ENCODE measurements at places on chromosomes 13 and 19.

DNA sequence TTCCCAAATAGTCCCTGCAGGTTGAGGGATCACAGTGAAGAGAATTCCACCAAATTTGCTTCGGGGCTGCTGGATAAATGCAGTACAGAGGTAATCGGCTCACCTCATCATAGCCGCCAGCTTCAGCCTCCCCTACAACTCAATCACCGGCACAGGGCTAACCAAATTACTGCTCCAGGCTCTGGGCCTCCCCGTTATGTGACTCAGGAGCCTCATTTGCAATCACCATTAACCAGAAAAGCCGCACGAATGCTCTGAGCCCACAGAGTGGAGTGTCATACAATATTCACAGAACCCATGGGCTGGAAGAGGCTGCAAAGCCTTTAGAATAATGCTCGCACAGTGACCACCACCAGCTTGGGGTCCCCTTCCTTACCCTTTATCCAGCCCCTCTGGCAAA lies 4.9 kb downstream of the SIAH3 start:
- no peak for DNase-seq

DNA sequence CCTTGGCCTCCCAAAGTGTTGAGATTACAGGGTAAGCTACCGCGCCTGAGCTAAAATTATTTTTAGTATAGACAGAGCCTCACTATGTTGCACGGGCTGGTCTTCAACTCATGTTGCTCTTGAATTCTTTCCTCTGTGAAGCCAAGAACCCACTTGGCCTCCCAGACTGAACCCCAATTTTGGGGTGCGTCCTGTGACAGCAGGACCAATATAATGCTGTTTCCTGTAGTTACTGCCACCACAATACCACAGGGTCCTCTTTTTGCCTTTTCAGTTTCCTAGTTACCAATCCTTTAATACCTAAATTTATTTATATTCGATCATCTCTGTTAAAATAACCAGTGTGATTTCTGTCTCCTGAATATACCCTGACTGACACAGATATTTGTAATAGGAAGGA lies 32.9 kb downstream of the TSKS start:
- no peak for DNase-seq

GRCh38 chr13:41006978-41007743 lies 12.0 kb downstream of the ELF1 start:
- peak; percentile 67 for DNase-seq

DNA sequence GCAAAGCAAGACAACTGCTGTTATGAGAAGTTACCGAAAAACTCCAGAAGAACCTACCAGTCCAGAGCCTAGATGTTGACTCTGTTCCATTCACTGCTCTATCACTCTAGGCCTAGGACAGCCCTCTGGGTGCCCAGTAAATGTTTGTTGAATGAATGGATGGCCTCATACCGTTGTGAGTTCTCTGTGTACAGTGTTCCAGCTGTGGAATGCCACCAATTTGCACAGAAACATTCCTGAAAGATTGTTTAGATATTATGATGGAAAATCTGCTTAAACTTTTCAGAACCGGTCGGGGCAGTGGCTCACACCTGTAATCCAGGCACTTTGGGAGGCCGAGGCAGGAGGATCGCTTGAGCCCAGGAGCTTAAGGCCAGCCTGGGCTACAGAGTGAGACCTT lies 1.3 kb upstream of the FBL start:
- DNase-seq, result no peak

DNA sequence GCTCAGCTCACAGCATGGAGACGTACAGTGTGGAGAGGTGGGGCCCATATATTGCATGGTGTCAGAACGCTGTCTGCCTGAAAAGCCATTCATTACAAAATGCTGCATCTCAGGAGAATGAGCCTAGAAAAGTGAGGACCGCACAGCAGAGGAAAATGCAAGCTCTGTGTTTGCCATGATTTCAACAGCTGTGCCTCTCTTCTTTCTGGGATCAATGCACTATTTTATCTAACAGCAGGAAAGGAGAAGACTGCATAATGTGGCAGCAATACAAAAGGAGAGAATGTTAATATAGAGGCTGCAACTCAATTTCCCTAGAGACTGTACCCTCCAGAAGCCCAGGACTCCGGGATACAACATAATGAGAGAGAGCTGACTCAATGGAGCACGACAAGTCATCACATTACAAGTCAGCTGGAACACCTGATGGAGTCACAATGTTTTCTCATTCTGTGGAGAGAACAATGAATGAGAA lies 368.0 kb downstream of the FGF14 start:
- DNase-seq, result no peak

DNA sequence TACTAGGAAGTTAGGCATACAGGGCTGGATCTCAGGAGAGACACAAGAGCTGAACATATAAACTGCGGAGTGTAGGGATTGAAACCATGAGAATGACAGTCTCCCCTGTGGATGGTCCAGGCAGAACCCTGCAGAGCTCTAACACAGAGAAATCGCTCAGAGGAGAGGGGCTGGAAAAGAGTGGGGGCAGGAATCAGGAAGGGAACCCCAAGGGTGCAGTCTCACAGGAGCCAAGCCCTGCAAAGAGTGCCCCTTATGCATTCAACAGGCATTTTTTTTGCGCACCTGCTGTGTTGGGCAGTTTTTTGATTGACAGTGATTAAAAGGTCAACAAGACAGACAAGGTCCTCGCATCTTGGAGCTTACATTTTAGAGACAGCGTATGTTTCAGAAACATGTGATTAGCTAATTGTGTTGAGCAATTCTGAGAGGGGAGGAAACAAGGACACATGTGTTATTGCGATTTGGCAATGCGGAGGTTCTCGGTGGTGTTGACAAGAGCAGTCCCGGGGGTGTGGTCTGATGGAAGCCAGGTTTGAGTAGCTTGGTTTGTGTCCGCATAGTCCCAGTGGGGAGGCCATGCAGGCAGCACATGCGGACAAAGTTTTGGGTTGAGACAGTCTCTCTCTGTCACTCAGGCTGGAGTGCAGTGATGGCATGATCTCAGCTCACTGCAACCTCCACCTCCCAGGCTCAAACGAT lies 182.6 kb upstream of the IRS2 start:
- no peak for DNase-seq

GRCh38 chr19:43455321-43456113 lies 9.9 kb downstream of the LYPD3 start:
- DNase-seq, result no peak

DNA sequence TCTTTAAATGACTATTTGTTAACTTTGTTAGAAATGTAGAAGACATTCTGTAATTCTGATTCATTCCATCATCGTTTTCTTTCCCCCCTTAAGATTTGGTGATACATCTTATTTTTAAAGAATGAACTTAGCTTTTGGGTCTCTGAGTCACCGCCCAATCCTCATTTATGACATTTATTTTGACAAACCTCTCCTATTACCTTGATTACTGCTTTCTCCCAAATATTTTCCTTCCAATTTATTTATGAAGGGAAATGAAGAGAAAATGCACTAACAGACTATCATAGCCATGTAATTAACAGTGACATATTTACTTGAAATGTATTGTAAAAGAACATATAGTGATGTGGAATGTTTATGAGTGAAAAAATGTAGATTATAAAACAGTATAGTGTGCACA lies 241.6 kb downstream of the DCLK1 start:
- no peak for DNase-seq

DNA sequence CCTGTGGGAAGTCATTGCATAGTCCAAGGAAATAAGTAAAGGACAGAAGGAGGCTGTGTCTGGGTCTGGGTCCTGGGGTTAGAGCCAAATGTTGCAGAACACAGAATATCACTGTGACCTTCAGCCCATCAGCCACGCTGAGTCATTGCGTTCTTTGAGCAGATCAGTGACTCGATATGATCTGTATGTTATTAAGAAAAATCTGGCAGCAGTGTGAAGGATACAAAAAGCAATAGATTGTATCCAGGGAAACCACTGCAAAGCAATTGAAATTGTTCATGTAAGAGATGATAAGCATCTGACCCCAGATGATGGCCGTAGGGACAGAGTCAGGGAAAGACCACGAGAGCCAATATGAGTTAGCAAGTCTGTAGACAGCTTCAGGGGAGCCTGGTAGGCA lies 1575.1 kb upstream of the SLC10A2 start:
- DNase-seq, result no peak

DNA sequence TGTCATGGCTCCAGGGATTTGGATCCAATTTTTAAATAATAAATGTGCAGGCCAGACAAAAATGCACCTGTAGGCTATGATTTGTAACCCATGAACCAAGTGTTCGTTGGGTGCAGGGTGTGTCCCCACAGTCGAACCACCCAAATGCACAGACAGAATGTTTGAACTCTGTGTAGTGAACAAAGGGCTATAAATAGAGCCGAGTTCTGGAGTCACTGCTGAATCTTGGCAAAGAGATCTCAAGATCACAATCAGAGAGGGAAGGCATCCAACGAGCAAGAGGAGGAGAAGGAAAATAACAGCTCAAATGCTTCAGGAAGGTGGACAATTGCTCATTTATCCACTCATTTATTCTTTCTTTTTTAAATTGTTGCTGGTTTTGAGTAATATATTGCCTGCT lies 547.9 kb downstream of the FGF9 start:
- no peak for DNase-seq

- no peak for DNase-seq
These were observed 23.6 kb downstream of the CYP2B6 start for GRCh38 chr19:41014643-41015042.

GRCh38 chr13:27643334-27644132 lies 21.8 kb downstream of the POLR1D start:
- DNase-seq, result no peak

DNA sequence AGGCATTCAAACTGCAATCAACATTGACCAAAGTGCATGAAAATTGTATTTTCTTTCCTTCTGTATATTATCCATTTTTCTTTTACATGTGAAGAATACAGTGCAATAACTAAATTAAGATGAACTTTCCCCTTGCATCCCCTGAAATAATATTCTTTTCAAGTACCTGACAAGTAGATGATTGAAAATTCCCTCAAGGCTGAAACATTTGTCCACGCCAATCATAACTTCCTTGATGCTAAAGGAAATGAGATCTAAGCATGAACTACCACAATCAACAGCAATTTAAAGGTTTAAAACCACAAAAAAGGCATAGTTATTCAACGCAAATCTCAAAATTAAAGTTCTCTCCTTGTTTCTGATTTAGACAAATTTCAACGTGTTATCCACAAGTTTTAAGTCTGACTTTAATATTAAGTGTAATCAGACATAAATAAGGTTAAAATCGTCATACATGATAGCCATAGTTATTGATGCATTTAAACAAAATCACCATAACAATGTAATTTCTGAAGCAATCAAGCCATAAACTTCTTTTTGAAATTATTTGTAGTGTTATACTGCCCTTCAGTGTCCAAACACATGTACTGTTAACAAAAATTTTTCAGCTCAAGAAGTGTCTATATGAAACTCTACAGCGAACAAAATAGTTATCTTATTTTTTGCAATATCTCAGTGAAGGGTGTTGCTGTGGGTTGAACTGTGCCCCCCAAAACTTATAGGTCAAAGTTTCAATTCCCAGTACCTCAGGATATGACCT lies 169.5 kb downstream of the DCLK1 start:
- DNase-seq, result no peak

DNA sequence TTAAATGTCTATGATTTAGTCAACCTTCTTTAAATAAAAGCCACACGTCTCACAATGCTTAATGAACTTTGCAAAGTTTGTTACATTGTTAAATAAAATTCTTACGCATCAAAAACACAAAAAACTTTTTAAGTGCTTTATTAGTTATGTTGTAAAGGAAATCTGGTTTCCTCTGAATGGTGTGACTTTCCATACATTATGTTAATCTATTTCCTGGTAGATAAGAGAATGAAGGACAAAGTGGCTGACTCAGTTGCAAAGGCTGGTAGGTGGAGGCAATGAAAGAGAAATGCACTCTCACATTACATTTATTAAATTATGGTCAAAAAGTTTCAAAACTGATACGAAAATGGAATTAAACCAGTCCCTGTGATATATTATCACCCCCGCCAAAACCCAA lies 15.9 kb downstream of the KLF12 start:
- no peak for DNase-seq

- peak; percentile 92 for DNase-seq
These were observed 4.6 kb downstream of the MIDN start for GRCh38 chr19:1252821-1253513.

DNA sequence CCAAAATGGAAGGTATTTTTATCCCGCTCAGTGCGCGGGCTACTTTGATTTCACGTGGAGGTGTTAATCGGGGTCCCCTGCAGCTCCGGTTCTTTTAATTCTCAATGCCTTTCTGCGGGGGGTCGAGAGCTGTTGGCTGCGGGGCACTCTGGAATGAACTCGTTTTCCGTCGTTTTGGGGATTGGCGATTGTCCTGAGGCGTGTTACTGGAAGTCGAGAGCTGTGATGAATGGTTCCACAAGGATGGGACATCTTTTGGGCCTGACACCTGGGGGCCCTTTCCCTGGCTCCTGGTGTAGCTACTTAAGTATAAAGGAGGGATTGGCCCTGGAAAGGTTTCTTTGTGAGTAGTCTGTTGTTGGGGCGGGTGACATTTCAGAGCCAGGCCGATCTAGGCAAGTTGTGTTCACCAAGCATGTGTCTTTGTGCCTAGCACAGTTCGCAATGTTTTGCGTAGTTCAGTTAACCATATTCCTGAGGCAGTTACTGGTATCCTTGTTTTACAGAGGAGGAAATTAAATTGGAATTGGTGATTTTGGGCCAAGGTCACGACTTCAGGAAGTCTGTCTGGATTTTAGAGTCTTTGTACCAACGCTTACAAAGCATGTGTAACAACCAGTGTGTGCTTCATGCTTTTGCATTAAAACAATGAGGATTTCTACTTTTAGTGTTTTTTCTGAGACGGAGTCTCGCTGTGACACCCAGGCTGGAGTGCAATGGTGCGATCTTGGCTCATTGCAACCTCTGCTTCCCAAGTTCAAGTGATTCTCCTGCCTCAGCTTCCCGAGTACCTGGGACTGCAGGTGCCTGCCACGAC lies 846 bp downstream of the RPL13A start:
- DNase-seq, result no peak

GRCh38 chr19:6739390-6739882 lies at the start of gene TRIP10:
Gene TRIP10, plus strand, starts transcription at chr19:6739680. Its CDS starts 82 bp downstream, at chr19:6739762.
- DNase-seq, result peak; percentile 75

- no peak for DNase-seq
These were observed 113.0 kb upstream of the ZNF507 start for GRCh38 chr19:32232449-32232848.

DNA sequence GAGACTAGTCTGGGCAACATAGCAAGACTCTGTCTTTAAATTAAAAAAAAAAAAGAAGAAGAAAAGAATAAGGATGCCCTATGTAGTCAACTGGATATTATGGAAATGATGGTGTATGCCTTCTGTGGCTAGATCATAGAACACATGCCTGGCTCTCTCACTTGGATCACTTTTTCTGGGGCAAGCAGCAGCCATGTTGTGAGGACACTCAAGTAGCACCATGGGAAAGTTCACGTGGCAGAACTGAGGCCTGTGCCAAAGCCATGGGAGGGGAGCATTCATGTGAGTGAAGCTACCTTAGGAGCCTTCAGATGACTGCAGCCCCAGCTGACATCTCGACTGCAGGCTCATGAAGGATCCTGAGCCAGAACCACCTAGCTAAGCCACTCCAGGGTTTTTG lies 12.0 kb downstream of the PLAUR start:
- DNase-seq, result no peak

DNA sequence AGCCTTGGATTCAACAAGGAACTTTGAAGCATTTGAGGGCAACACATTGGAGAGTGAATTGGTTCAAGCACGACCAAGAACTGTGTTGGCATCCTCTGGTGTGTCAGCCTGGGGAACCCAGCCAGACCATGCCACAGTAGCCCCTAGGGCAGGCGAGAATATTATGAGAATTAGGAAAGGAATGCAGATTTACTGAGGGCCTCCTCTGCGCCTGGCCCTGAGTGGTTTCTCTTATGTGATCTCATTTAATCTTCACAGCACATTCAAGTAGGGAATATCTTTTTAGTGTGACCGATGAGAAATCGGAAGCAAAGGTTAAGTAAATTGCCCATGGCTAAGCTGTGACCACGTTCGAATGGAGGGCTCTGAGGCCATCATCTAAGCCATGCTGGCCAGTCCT lies 15.3 kb upstream of the ERICH6B start:
- no peak for DNase-seq

Data from CD14-positive monocyte (primary cell).